ENCODE measurements at places on chromosomes 6 and 20.

- no peak for DNase-seq
Measured at GRCh38 chr20:1933465-1933870, 38.3 kb downstream of the SIRPA start.

- DNase-seq: no peak
Measured at GRCh38 chr6:53627391-53628218, 38.0 kb downstream of the KLHL31 start.

DNA sequence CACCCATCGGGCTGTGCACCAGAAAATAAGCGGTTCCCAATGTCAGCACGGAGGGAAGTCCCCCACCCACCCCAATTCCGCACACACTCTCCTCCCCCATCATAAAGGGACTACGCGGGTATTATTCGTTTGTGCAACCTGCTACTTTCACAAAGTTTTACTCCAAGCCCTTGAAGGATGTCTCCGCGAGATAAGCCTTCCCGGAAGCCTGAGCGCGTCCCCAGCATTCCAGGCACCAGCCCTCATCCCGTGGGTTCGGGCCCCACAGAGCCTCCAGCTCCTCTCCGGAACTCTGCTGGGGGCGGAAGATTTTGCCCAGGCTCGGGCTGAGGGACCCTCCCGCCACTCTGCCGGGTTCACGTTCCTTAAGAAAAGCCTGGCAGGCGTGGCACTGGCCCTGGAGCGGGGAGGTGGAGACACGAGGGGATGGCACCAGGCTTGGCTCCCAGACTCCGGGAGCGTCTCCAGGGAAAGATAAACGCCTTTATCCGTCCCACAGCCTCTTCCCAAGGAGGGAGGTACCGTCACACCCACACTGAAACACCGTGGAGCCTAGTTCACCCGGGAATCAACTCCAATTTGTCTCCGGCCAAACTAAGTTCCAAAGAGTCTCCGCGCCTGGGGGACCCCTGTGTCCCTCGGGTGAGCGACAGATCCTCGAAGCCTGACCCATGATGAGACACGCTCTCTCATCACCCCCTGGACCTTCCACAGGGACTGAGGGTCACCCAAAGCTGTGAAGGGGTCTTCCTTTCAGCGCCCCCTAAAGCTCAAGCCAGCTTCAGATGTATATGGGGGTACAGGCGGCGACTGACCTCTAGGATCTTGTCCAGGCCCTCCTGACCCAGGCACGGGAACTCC lies 934 bp downstream of the KCNK5 start:
- no peak for DNase-seq

- DNase-seq: no peak
Measured at GRCh38 chr20:56788041-56788670, 159.1 kb downstream of the TFAP2C start.

- DNase-seq: no peak
Measured at GRCh38 chr20:46840054-46840729, 54.5 kb upstream of the EYA2 start.

- DNase-seq: no peak
Measured at GRCh38 chr6:15708231-15708630, 45.4 kb upstream of the DTNBP1 start.

GRCh38 chr6:28940858-28941683 lies 17.3 kb upstream of the TRIM27 start:
- DNase-seq: peak; percentile 92

GRCh38 chr6:49453221-49453620 lies 9.8 kb downstream of the MMUT start:
- no peak for DNase-seq

GRCh38 chr6:50840811-50841192 lies 22.1 kb downstream of the TFAP2B start:
- DNase-seq: no peak

- DNase-seq: no peak
Measured at GRCh38 chr20:35359335-35359950, 52.3 kb downstream of the UQCC1 start.

GRCh38 chr6:113432521-113433334 lies 424.4 kb upstream of the MARCKS start:
- DNase-seq: peak; percentile 20

DNA sequence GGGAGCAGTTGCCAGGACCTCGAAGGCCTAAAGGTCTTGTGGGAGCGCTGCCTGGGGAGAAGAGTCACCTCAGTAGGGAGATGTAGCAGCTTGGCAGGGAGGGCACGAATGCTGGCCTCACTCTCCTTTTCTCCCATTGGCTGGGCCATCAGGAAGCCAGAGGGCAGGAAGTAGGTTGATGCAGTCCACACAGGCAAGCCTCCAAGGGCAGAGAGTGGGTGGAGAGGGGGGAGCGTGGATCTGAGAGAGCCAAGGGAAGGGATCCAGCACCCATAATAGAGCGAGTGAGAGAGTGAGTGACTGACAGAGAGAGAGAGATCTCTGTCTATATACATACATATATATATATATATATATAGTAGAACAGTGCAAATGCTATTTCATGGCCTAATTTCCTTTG lies 215.3 kb upstream of the LRFN2 start:
- no peak for DNase-seq

- DNase-seq: no peak
Measured at GRCh38 chr6:20223141-20223540, 10.9 kb upstream of the MBOAT1 start.

- no peak for DNase-seq
Measured at GRCh38 chr20:63980317-63980805, 571 bp upstream of the PRPF6 start.

GRCh38 chr6:13427801-13428582 lies 59.4 kb downstream of the GFOD1 start:
- peak; percentile 71 for DNase-seq

GRCh38 chr6:158322724-158323560 lies 10.7 kb downstream of the TULP4 start:
- peak; percentile 66 for DNase-seq

DNA sequence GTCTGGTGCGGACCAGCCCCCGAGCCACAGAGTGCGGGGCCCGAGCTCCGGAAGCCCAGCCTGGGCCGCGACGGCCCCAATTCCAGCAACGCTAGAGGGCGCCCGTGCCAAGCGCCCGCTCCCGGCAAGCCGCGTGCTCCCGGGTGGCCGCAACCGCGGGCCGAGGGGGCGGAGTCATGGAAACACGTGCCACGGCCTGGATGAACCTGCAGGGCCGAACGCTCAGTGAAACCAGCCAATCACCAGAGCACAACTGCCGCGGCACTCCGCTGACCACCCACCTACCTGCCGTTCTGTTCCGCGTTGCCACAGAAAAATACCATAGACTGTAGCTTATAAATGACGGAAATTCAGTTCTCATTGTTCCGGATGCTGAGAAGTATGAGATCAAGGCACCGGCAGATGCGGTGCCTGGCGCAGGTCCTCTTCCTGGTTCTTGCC lies 85.7 kb upstream of the FOXC1 start:
- DNase-seq: peak; percentile 68

GRCh38 chr6:126548300-126548699 lies 208.4 kb downstream of the CENPW start:
- no peak for DNase-seq

Data from common myeloid progenitor, CD34-positive (primary cell).